ENCODE measurements at places on chromosomes 13 and 19. TPM values are rescaled to one million over a fixed set of nuclear protein-coding genes. Genes with fewer than 3 reads are reported as not detected.

PCDH17 gene
- not detected for total RNA-seq

COX6B2 gene
- total RNA-seq = 0.45 TPM

WDR83 gene
- 18.4 TPM for total RNA-seq

SPTBN4 gene
- 0.20 TPM for total RNA-seq

GPR18 gene
- total RNA-seq = 11.7 TPM

NTF4 gene
- total RNA-seq = not detected

ZNF90 gene
- total RNA-seq = 4.6 TPM

IL11 gene
- total RNA-seq = 0.61 TPM

RFPL4A gene
- not detected for total RNA-seq

ZNF813 gene
- total RNA-seq = 2.8 TPM

CYP2F1 gene
- total RNA-seq = not detected

FAM216B gene
- not detected for total RNA-seq

LILRA1 gene
- not detected for total RNA-seq

SLC6A16 gene
- total RNA-seq = 3.5 TPM

IGFL3 gene
- total RNA-seq = not detected

VSIG10L gene
- 2.4 TPM for total RNA-seq

KLK7 gene
- not detected for total RNA-seq

ZNF578 gene
- total RNA-seq = 0.36 TPM

CA11 gene
- total RNA-seq = 4.2 TPM

ZNF227 gene
- 26.3 TPM for total RNA-seq

ZNF730 gene
- total RNA-seq = 0.61 TPM

ZNF790 gene
- total RNA-seq = 6.3 TPM

SIGLEC9 gene
- total RNA-seq = 0.14 TPM

TBCB gene
- total RNA-seq = 184 TPM

OR7E24 gene
- not detected for total RNA-seq

PRODH2 gene
- not detected for total RNA-seq

TNFSF13B gene
- total RNA-seq = 4.7 TPM

ZIC2 gene
- not detected for total RNA-seq

SSC5D gene
- total RNA-seq = 0.23 TPM

ATP8B3 gene
- 28.5 TPM for total RNA-seq

PSMC4 gene
- 134 TPM for total RNA-seq

CBLC gene
- total RNA-seq = not detected

OR7C1 gene
- total RNA-seq = not detected

MEDAG gene
- not detected for total RNA-seq

TINCR gene
- 0.39 TPM for total RNA-seq

SYNGR4 gene
- total RNA-seq = not detected

LENG9 gene
- 4.9 TPM for total RNA-seq

GJB2 gene
- 2.9 TPM for total RNA-seq

TYROBP gene
- total RNA-seq = not detected

DNMT1 gene
- 398 TPM for total RNA-seq

PDX1 gene
- total RNA-seq = not detected

ZSCAN22 gene
- 3.6 TPM for total RNA-seq

ZNF829 gene
- 4.4 TPM for total RNA-seq

ZNF667 gene
- not detected for total RNA-seq

KIRREL2 gene
- 0.25 TPM for total RNA-seq

ZNF610 gene
- total RNA-seq = 0.59 TPM

OR4F17 gene
- not detected for total RNA-seq

DLL3 gene
- total RNA-seq = 0.45 TPM

SYNE4 gene
- total RNA-seq = 2.6 TPM

ZNF432 gene
- 12.9 TPM for total RNA-seq

CD79A gene
- total RNA-seq = 1.7 TPM

MCEMP1 gene
- total RNA-seq = not detected

F10 gene
- total RNA-seq = not detected

FREM2 gene
- 0.02 TPM for total RNA-seq

Data from T-helper 2 cell treated with Interferon-gamma antibody and Interleukin-4, amounts not matched to agents 100 ng/mL and 5 ng/mL, for 36 hours (primary cell).